ENCODE measurements at places on chromosomes 7 and 10.

GRCh38 chr10:45460235-45460878, 86.3 kb downstream of the ALOX5 start:
- DNase-seq, result no peak

- no peak for DNase-seq
Observed at GRCh38 chr10:91856637-91857036, 52.6 kb downstream of the FGFBP3 start.

GRCh38 chr10:126921974-126922525, 16.8 kb downstream of the DOCK1 start:
- no peak for DNase-seq

DNA sequence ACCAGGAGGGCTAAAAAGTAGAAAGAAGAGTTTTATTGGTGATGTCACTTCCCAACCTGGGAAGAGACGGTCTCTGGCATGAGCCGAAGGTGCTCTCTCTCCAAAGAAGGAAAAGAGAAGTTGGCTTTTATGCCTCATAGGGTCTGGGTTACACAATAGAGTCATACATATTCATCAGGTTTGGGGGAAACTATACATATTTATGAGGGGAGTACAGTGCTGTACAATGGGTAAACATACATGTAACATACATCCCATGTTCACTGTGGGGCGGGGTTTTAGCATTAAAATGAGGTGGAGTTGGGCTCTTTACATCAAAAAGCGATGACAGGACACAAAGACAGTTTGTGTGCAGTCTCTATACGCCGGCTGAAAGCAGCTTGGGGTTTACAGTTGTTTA, 701.7 kb downstream of the TYW1 start:
- no peak for DNase-seq

- no peak for DNase-seq
Observed at GRCh38 chr7:64558323-64558705, 4.6 kb downstream of the ZNF680 start.

Data from activated CD4-positive, CD25-positive, alpha-beta regulatory T cell treated with anti-CD3 and anti-CD28 coated beads, Interleukin-2, amount 50 U/mL, for 72 hours (primary cell).